ENCODE measurements at places on chromosomes 5 and 9.

GRCh38 chr9:101628173-101628572, 33.4 kb upstream of the PPP3R2 start:
- DNase-seq, result no peak

DNA sequence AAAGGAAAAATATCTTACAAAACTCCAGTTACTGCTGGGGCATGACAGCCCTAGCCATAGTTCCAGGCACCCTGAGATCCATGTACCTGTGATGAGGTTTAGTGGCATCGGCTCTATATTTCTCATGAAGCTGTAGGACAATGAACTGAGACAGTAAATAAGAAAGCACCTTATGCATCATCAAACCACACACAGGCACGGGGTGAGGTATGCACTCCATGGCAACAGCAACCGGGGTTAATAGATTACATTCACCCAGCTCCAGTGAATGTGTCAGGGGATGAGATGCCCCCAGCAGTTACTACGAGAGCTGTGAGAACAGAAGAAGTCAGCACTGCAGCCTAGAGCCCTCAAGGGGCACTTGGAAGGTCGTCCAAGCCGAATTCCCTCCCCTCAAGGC, 162.0 kb upstream of the S1PR3 start:
- no peak for DNase-seq

DNA sequence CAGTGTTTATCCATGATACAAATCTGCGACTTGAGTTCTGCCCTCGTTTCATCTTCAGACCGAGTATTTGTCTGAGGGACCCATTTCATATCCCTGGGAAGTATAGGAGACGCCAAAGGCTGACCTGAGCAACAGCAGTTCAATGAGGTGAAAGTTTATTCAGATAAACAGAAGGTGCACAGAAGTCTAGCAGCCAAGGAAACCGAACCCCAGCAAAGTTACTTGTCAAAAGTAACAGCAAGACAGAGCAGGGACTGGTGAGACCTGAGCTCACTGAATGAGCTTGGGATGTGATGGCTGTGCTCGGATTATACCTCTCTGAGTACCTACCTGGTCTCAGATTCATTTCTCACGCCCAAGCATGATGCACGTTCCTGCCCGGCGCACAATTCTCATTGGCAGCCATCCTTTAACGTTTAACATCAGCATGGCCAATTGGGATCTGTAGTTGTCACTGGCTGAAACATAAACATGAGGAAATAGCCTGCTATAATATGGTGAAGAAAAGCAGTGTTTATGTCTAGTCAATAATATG, 599 bp downstream of the LYRM7 start:
- DNase-seq, result no peak

DNA sequence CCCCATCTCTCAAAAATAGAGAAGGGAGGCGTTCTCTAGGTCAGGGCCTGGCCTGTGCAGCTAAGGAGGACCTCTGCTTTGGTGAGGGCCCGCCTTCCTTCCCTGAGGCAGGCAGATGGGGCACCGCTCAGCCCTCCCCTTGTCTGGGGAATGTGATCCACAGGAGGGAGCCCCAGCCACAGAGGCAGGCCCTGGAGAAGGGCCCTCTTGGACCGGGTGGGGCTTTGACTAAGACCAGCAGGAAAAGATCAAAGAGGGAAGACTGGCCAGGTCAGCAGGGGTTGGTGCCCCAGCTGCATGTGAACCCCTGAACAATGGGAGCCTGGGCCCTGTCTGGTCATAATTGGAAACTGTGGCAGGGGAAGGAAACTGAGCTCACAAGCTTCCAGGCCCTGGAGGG, 21.9 kb downstream of the PTPA start:
- DNase-seq, result no peak

DNA sequence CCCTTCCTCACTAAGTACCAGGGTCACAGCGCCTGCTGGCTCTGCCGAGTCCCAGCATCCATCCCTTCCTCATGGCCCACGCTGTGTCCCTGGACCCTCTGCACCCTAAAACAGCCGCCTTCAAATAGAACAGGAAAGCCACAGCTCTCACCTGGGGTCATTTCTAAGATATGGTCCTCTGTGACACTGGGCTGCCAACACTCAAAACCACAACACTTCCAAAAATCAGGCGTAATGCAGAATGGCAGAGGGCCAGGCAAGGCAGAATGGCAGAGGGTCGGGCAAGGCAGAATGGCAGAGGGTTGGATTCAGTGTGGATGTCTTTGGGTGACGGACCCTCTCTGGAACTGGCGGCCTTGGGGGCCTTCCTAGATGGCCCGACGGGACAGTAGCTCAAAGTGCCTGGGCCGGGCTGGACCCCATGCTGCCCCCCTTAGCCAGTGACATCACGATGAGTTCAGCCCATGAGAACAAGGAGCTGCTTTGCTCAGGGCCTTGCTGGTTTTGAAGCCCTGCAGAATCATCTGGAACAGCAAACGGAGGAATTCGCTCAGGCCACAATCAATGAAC, 35.3 kb downstream of the ZDHHC11B start:
- no peak for DNase-seq

- DNase-seq, result no peak
Measured at GRCh38 chr5:102737805-102738469, 17.2 kb upstream of the PAM start.

DNA sequence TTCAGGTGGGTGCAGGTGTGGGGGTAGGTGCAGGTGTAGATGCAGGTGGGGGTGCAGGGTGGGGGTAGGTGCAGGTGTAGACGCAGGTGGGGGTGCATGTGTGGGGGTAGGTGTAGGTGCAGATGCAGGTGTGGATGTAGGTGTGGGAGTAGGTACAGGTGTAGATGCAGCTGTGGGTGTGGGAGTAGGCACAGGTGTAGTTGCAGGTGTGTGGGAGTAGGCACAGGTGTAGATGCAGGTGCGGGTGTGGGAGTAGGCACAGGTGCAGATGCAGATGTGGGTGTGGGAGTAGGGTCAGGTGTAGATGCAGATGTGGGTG, 94.6 kb downstream of the PHF2 start:
- no peak for DNase-seq

DNA sequence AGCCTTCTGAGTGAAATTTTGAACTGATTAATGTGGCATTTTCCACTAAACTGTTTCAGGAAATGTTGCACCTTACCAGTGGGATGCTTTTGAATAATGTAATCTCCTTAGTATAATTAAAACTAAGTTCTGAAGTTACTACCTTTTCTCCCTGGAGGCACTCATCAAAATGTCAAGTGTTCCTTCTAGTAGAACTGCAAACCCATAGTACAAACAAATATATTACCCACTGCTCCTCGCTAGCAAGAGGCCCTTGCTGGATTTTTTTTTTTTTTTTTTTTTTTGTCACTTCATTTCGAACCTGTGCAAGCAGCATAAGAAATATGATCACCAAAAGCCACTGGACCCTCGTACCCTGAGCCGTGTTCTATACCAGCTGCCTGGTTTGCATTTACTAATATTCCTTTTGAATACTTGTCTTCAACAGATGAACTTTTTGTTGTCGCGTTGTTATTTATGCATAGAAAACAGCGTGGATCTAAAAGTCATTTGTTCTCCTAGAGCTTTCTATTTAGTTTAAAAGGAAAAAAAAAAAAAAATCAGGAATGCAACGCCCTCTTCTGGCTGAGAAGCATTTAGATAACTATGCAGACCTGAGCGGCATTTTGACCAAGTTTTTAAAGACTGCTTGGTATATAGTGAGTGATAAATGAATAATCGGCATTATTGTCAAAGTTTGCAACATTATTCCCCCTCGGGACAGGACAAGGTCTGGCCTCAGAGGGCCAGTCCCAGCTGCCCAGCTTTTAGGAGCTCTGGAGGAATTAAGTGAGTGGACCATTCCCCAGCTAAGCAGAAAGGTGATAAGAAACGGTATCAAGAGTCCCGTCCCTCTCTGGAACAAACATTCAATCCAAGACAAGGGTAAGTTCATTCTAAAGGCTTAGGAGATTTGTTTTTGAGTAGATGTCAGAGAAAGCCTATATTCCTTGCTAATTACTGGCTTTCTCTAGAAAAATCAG, 162.5 kb upstream of the KIF2A start:
- DNase-seq, result no peak

GRCh38 chr9:91843623-91844148, 106.3 kb downstream of the ROR2 start:
- no peak for DNase-seq

DNA sequence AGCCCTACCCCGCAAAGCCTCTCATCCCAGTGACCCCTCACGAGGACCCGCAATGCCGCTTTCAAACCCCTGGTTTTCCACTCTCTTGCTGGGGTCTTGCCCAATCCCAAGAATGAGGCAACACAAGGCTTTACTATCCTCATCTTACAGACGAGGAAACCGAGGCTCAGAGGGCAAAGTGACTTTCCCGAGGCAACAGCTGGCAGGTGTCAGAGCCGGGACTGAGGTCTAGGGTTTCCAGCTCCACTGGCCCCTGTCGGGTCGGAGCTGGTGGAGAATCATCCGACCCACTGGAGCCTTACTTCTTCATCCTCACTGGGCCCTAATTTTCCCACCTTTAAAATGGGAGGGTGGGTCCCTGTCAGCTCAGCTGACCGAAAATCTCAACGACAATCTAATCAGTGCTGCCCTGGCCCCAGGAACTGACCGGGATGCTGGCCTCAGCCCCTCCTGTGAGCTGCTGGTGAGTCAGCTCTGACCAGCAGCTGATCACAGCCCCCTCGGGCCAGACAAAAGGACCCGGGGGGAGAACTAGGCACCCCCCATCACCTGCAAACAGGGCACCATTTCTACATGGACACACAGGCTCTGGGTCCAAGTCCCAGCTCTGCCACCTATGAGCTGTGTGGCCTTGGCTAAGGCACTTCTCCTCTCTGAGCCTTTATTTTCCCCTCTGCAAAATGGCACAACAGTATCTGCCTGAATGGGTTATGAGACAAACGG, 72.7 kb upstream of the STXBP1 start:
- DNase-seq, result no peak

GRCh38 chr9:123400926-123401503, 45.0 kb downstream of the CRB2 start:
- no peak for DNase-seq

Measured in NCI-H1930 (cell line).